ENCODE measurements at places on chromosomes 1 and 21.

DNA sequence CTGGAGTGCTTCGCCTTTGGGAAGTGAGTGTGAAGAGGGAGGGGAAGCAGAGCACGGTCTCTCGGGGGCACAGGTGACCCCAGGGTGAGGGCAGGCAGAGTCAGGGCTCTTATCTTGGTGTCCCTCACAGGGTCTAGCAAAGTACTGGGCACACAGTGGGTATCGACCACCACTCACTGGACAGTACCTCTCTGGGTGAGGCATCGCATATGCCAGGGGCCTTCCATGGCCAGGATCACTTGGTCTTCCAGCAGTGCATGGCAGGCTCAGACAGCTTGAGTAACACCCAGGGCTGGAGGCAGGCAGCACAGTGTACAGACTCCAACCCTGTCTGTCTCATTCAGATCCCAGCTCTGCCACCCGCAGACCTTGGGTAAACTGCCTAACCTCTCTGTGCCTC is 16.6 kb downstream of the CNTN2 start:
- no peak for DNase-seq

GRCh38 chr21:25421321-25422028 is 185.8 kb downstream of the MRPL39 start:
- peak; percentile 20 for DNase-seq

DNA sequence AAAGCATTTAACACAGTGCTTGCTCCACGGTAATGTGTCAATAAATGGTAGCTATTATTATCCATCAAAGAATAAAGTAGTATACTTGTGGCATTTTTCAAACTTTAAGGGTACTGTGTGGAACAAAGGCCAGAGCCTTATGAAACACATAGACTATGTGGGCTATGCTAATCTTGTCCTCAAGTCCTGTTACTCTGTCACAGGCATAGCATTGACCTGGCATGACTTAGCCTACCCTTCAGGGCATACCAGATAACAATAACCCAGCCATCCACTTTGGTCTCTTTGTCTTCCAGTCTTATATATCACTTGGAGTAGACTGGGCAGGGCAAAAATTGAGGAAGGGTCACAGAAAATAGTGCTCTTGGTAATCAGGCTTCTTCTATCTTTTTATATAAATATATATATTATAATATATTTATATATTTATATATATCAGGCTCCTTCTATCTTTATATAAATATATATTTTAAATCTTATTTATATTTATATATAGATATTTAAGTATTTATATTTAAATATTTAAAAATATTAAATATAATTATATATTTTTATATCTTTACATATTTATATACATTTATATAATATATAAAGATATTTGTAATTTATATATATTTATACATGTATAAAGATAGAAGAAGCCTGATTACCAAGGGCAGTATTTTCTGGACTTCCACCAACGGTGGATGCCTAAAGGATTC is 66.1 kb upstream of the CNN3 start:
- DNase-seq = no peak

DNA sequence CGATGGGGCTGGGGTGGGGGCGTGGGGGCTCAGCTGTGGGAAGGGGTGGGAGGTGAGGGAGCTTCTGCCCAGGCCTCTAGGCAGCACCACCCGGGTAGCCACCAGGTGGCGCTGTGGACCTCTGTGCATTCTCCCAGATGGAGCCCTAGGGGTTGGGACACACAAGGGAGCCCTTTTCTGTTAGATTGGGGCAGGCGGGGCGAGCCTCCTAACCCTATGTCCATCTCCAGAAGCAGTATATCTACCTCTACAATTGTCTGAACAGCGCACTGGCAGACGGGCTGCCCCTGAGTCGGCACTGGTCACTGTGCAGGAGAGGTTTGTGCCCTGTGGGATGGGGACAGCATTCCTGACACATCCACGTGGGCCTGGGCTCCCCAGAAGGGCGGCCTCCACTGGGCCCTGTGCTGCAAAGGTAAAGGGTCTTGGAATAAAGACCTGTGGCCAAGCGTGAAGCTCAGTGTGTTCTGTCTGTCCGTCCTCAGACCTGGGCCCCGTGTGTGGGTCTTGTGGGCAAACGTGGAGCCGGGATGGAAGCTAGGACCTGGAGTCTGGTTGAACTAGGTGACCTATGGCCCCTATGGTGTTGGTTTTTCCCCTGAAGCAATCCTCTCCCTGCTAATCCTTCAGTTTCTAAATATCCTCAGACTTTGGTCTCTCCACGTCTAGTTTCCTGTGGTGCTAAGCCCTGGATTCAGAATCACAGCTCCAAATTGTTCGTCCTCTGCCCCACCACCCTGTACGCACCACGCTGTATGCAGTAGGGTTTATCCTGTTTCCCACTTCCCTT is 4.4 kb upstream of the LGR6 start:
- DNase-seq = peak; percentile 94

GRCh38 chr1:222728746-222729145 is 8.3 kb upstream of the FAM177B start:
- DNase-seq = no peak

DNA sequence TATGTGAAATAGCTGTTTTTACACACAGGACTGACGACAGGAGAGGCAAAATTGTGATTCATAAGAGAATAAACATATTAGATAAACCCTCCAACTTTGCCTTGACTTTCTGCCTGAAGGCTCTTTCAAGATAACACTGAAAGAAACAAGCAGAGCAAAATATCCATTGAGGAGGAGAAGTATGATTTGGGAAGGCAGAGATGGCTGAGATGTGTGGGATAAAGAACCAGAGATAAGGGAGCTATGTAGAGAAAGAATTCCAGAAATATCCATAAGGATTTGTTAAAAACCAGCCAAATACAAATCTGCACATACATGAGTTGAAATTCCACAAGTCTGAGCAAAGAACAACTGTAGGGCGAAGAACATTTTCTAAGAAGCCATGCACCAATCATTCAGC is 1064.7 kb downstream of the PLA2G4A start:
- no peak for DNase-seq

GRCh38 chr1:42133809-42134526 is 19.2 kb upstream of the GUCA2B start:
- no peak for DNase-seq

GRCh38 chr1:53303726-53304515 is 23.9 kb downstream of the LRP8 start:
- DNase-seq = no peak

GRCh38 chr21:34704119-34704518 is 35.3 kb downstream of the CLIC6 start:
- DNase-seq = no peak

DNA sequence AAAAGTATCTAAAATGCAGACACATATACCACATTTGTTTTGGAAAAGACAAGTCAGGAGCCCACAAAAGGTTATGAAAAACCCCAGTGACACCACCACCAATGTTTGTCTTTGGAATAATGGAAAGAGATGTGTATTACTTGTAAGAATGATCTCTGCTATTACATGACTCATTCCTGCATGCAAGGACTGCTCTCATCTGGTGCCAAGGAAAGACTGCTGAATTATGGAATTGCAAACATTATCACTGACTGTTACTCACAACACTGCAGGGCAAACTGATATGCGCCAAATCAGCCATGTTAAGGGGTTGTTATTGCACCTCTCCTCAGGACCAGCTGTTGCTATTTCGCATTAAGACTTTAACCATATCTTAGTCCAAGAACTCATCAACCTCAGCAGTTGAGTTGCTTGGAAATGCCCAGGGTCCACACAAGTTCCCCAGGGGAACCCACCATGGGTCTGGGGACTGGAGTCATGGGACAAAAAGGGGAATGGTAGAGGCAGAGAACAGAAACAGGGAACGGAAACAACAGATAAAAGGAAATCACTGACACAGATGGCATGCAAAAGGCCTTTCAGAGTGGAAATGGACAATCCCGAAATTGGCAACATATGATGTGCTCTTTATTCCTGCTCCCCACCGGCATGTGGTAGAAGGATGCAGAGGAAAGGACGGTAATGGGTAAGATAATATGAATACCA is 34.4 kb downstream of the CAPZB start:
- no peak for DNase-seq

DNA sequence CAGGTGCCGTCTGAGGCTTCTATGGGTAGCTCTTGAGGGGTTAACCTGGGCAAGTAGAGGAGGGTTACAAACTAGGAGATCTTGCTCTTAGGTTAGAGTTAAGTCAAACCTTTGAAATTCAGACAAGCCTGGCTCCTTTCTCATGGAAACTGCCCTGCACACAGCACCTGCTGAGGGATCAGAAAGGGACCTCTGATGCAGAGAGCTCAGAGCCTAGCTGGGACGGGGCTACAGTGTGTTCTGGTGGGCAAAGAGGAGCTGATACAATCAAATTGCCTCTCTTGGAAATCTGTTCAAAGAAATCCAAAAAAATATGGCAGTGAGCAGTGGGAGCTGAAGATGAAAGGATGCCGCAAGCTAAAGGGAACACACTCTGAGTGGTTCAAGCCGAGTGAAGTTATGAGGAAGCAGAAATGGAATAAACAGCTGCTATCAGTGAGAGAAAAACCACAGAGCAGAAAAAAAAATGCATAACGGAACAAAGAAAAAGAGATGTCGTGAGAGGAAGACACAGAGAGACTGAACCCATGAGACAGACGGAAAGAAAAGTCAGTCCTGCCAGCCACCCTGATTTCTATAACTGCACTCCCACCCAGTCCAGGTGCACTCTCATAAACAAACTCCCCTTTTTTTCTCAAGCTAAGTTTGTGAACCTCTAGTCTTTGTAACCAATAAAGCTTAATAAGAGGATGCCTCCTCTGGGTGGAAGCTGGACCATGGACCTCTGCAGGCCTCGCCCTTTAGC is 26.6 kb downstream of the PAFAH2 start:
- no peak for DNase-seq

- DNase-seq = no peak
These were observed 100.2 kb downstream of the NRIP1 start for GRCh38 chr21:14964621-14965020.

DNA sequence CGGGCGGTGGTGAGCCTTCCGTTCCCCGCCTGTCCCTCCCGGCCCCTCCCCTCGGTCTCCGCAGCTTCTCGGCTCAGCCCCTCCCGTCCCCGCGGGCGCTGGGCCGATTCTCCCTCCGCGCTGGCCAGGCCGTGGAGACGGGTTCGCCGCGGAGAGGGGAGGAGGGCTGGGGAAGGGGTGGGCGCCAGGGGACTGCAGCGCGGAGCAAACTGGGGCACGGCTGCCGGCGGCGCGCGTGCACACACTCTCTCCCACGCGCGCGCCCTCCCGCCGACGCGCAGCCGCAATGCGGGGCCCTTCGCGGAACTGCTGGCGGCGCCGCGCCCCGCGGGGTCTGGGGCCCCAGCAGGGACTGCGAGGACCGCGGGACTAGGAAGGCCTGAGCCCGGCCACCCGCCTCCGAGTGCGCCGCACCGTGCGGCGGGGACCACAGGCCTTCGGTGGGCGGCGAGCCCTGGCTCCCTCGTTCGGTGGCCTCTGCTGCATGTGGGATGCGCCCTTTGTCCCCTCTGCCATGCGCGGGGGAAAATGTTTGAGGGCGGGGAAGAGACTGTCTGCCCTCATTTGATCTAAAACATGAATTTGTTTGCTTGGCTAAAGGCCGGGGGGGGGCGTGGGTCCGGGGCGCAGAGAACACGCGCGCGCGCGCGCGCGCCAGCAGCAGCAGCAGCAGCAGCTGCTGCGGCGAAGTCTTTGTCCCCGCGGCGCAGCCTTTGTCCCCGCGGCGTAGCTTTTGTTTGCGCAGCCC is 90.7 kb upstream of the VAMP3 start:
- peak; percentile 82 for DNase-seq

DNA sequence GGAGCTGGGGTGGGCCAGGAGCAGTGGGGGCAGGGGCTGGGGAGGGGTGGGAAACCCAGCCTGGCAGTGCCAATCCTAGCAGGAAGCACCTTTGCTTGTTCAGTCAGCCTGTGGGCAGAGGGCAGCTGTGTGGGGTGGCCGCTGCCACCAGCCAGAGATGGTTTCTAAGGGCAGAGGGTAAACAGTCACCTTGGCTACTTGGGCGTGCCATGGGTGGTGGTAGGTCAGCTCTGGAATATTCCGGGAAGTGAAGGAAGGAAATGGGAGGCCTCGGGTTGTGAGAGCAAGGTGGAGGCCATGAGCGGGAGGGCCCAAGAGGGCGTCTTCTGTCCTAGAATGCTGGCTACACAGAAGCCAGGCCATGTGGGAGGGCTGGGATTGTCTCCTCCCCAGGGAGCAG is 20.7 kb upstream of the WNT4 start:
- no peak for DNase-seq

DNA sequence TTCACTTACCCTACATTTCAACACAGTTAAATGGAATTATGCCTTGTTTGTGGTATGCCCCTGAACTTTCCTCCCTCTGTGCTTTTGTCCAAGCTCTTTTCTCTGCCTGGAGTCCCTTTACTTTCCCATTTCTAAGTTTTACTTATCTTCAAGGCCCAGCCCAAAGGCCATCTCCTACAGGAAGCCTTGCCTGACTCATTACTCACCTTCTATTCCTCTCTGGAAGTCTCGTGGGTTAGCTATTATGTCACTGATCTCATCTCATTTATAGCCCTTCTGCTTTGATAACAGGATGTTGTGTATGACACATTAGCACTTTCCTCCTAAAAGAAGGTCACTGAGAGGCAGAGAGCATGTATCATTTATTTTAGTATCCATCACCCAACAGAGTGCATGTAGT is 78.8 kb upstream of the CD1D start:
- DNase-seq = no peak

GRCh38 chr1:7606096-7606495 is 165.0 kb upstream of the VAMP3 start:
- no peak for DNase-seq

GRCh38 chr1:1603671-1604373 is 3.9 kb upstream of the FNDC10 start:
- DNase-seq = no peak

- peak; percentile 82 for DNase-seq
These were observed at the start of gene ETNK2 for GRCh38 chr1:204151552-204152309. Gene ETNK2 (minus strand): TSS chr1:204152044. CDS start chr1:204151852, 192 bp downstream.

DNA sequence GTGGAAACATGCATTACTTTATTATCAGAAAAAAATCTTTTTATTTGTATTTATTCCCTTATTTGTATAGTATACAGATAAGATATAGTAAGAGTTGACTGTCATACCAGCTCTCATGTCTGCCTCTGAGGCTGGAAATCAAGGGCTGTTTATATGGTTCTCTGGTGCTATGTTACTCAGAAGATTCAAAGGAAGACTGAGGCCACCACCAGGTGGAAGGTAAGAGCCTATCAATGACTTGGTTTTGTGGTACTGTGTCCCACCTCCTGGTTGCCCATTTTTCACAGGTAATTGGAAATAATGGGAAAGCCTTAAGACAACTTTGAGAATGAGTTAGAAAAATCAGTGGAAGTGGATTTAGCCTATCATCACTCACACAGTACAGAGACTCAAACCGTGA is 342.1 kb downstream of the DSCAM start:
- DNase-seq = no peak

- no peak for DNase-seq
These were observed 103.7 kb upstream of the GNG12 start for GRCh38 chr1:67937010-67937409.

- DNase-seq = no peak
These were observed 17.0 kb upstream of the BSDC1 start for GRCh38 chr1:32411261-32411660.

DNA sequence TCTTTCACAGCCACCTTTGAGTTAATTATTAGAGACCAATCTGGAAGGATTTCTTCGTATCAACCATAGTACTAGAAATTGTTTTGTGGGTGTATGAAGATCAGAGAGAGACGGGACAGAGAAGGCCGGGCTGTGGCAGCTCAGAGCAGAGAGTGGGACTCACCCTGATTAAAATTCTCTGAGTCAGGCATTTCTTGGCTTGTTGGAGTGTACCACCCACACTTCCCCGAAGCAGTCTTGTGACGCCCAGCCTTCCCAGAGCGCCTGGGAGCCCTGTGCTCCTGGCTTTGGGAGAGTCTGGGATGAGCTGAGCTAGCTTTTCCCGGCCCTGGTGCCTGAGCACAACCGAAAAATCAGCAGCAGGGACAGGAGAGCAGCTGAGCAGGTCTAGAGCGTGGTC is 19.4 kb downstream of the PLEKHM2 start:
- DNase-seq = no peak

All from nephron progenitor cell (in vitro differentiated cells).